ENCODE measurements at places on chromosomes 5 and 9.

- no peak for DNase-seq
- H3K4me3 ChIP-seq = no peak overlapping the region
- peaks cover 29% of the 10 kb centered on the region for H3K4me1 ChIP-seq
- H3K36me3 ChIP-seq = peaks cover 2% of the 10 kb centered on the region
- H3K27me3 ChIP-seq = no peaks in the 10 kb centered on the region
These were observed 243.6 kb downstream of the DENND1A start for GRCh38 chr9:123686131-123686828.

DNA sequence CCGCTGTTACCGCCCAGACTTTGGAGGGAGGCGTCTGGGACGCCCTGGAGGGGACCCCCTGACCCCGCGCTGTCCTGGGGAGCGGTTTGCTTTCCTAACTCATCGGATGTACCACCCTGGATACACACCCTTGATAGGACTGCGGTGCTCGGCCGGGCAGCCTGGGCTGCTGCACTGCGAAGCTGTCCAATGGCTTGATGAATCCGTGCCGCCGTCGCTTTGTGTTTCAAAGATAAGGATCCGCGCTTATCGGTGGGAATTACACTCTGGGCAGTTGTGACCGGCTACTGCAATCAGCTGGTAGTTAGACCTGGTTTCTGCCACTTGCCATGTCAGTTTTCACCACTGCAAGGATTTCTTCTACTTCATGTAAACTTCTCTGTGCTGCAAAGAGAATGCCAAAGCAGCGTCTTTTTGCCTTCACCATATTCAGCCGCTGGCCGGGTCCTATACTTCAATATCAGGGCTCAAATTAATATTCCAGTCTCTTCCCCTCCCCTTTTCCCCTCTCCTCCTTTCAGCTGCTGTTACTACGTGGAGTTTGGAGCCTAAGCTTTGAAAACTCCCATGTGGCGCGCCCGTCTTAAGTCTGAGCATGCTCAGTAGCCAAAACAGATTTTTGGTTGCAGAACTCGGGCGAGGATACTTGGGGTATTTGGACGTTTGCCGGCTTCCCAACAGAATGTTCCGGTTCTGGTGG, 727 bp downstream of the SMAD5 start:
- H3K4me1 ChIP-seq = peaks cover 33% of the 10 kb centered on the region
- no peak for DNase-seq
- peak overlapping the region; percentile 80 for H3K27ac ChIP-seq
- H3K36me3 ChIP-seq = peaks cover 7% of the 10 kb centered on the region

DNA sequence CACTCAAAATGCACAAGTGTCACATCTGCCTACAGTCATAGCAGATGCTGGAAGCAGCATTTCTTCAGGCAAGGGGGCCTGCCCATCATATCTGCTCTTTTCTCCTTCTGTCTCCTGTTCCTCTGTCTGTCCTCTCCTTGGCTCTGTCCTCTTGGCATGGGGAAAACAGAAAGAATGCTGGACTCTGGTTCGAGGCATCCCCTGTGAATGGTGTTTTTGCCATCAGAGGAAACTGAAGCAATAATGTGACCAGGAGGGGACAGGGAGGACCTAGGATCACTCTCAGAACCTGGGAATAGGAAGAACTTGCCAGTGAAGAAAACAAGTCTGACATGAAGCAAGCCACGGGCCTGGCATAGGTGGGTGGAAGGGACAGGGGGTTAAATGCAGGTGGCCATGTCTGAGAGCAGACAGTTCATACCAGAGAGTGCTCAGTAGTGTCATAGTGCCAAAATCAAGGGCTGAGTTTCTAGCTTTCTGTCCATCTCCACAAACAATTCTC, 35.3 kb downstream of the AQP7 start:
- no peaks in the 10 kb centered on the region for H3K27me3 ChIP-seq
- no peak for DNase-seq
- peaks cover 90% of the 10 kb centered on the region for H3K36me3 ChIP-seq
- no peaks in the 10 kb centered on the region for H3K4me1 ChIP-seq
- H3K4me3 ChIP-seq = no peak overlapping the region
- no peak overlapping the region for H3K27ac ChIP-seq

DNA sequence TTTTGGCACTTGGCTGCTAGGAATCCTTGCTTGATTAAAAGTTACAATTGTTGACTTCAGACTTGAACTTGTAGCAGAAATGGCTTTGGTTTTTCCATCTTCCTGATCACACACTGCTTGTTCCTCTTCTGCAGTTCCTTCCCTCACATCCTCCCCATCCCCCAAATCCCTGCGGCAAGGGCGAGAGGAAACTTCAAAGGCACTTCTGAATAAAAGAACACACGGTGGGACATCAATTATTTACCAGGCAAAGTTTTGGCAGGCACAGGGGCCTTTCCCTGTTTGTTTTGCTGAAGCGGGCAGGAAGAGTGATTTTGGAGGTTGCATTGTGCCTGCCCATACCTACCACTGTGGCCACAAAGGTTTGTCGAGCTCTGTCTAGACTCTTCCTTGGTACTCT, 260.9 kb downstream of the KIF4B start:
- no peak overlapping the region for H3K4me3 ChIP-seq
- no peak overlapping the region for H3K27ac ChIP-seq
- no peaks in the 10 kb centered on the region for H3K36me3 ChIP-seq
- no peaks in the 10 kb centered on the region for H3K4me1 ChIP-seq

DNA sequence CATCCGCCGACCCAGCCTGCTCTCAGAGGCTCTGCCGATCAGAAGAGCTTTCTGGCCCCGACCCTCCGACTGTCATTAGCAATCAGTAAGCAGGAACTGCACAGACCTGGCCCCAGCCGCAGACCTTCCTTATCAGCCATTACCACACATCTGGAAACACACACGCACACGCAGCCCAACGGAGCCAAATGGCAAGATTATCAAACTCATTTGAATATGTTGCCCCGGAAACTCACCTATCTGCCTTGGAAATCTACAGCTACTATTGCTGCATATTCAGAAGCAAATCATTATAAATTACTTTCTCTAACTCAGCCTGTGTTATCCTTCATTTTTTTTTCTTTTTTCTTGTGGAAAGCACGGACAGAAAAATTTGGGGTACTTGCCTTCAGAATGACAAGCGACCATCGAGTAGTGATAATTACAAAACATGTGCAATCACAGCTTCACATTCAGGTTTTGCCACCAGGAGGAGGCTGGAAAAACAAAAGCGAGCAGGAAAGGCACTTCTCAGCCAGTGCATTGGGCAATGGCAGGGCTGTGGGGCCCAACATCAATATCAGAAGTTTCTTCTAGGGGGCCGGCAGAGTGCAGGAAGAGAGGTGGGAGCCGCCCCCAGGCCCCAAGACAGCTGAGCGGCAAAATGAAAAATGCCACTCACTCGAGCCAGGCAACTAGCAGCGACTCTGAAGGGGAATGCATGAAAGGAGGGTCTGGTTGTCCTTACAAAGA, 122.3 kb downstream of the VAV2 start:
- H3K27ac ChIP-seq = peak overlapping the region; percentile 59
- peak overlapping the region; percentile 6 for H3K4me3 ChIP-seq
- H3K4me1 ChIP-seq = peaks cover 45% of the 10 kb centered on the region
- peaks cover 28% of the 10 kb centered on the region for H3K36me3 ChIP-seq

DNA sequence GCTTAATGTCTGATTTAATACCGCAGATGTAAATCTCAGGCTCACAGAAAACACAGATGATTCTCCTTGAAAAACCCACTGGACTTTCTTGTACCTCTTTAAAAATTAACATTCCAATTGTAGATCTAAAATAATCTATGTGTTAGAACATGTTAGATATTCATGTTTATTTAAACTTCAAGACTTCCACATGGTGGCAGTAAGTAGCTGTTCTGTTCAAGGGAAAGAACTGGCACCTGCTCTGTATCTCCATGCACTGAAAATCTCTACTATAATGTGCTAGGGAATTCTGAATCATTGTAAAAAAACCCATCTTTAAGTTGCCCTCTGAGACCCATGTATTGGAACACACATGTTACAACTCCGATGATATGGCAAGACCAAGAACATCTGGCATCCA, 366.9 kb downstream of the DMRTA1 start:
- H3K27ac ChIP-seq = no peak overlapping the region
- H3K4me1 ChIP-seq = no peaks in the 10 kb centered on the region
- no peak for DNase-seq
- no peaks in the 10 kb centered on the region for H3K36me3 ChIP-seq

DNA sequence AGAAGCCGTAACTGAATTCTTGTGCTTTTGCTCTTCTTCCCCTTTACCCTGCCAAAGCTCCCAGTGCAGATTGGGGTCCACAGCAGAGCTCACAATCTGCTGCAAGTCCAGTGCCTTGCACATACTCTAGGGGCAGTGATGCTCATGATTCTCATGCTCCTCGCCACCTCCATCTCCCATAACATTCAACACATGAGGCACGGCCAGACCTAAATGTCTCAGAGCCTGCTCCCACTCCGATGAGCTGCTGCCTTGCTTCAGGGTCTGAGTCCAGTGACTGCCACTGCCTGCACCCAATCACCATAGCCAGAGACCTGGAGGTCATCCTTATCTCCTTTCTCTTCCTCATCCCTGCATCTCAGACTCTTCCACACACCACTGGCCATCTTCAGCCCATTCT, 10.5 kb downstream of the CSF1R start:
- H3K36me3 ChIP-seq = no peaks in the 10 kb centered on the region
- H3K27ac ChIP-seq = no peak overlapping the region
- peaks cover 2% of the 10 kb centered on the region for H3K4me1 ChIP-seq
- H3K27me3 ChIP-seq = no peaks in the 10 kb centered on the region

DNA sequence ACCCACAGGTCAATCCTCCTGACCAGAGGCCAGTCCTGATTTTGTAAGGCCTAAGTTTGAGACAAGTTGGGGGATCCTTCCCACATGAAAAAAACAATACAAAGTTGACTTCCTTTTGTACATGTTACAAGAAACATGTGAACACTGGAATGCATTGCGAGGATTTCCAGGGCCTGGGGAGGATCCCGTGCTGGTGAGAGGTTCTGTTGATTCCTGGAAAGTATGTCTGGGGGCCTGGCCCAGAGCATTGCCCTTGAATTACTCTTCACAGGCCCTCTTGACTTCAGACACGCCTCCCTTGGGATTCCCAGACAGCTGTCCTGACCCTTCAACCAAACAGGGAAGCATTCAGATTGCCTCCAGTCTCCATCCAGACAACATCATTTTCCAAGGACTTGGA, 234.2 kb upstream of the IRX2 start:
- no peak for DNase-seq
- H3K27ac ChIP-seq = no peak overlapping the region
- H3K4me3 ChIP-seq = no peak overlapping the region
- no peaks in the 10 kb centered on the region for H3K36me3 ChIP-seq

- no peak for DNase-seq
- no peaks in the 10 kb centered on the region for H3K4me1 ChIP-seq
- H3K27me3 ChIP-seq = no peaks in the 10 kb centered on the region
- H3K36me3 ChIP-seq = no peaks in the 10 kb centered on the region
- H3K27ac ChIP-seq = no peak overlapping the region
- no peak overlapping the region for H3K4me3 ChIP-seq
These were observed 10.4 kb downstream of the PKN3 start for GRCh38 chr9:128712451-128713410.

DNA sequence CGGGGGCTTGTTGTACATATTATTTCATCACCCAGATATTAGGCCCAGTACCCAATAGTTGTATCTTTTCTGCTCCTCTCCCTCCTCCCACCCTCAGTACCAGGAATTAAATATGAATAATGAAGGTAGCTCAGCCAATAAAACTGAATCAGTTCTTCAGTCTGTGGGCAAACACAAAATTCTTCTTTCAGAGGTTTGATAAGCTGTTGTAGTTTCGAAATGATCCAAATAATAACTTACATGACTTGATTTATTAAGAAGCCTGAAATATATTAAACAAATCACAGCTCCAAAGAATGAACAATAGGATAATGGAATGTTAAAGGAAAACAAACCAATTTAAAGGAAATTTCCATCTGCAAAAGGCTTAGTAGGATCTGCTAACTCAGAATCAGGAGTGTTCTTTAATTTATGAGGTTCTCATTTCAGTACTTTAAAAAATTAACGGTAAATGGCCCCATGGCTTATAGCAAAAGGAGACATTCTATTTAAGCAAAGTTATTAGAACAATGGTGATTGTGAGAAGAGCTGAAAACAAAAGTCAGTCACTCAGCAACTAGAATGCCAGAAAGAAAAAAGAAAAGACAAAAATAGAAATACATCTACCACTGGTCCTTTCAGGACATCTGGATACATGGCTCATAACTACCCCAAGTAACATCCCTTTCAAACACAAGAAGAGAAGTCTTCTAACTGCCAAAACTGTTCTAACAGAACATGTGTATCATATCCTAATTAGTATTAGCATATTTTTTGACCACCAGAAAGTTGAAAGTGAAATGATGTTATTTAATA, 62.4 kb downstream of the NR3C1 start:
- H3K36me3 ChIP-seq = peaks cover 33% of the 10 kb centered on the region
- H3K27ac ChIP-seq = peak overlapping the region; percentile 59
- no peak overlapping the region for H3K4me3 ChIP-seq

DNA sequence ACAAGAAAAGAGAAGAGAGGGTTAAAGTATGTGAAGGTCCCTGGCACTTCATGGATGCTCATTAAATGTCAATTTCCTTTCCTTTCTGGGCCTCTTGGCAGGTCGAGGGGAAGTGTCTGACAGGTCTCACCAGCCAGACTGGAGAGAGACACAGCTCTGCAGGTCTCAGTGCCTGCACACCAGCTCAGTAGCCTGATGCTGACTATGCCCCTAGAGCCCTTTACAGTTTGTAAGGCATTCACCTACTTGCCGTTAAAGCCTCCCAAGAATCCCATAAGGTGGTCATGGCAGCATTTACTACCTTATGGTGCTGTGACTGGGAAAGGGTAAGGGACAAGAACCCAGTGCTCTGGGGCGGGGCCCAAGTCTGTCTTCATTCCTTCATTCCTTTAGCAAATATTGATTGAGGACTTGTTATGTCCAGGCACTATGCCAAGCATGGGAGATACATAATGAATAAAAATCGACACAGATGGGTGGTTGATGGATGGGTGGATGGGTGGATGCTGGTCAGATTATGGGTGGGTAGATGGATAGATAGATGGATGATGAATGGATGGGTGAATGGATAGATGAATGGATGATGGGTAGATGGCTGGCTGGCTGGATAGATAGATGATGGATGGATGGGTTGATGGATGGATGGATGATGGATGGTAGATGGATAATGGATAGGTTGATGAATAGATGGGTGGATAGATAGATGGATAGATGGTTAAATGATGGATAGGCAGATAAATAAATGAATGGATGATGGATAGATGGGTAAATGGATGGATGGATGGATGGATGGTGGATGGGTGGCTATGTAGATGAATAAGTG, 21.3 kb upstream of the KIF12 start:
- no peaks in the 10 kb centered on the region for H3K36me3 ChIP-seq
- peaks cover 22% of the 10 kb centered on the region for H3K27me3 ChIP-seq
- H3K27ac ChIP-seq = no peak overlapping the region
- no peak overlapping the region for H3K4me3 ChIP-seq

GRCh38 chr5:150082889-150083288, 3.5 kb downstream of the CSF1R start:
- no peak overlapping the region for H3K4me3 ChIP-seq
- H3K27ac ChIP-seq = no peak overlapping the region
- no peak for DNase-seq
- peaks cover 6% of the 10 kb centered on the region for H3K27me3 ChIP-seq
- peaks cover 32% of the 10 kb centered on the region for H3K4me1 ChIP-seq
